AG10803 (cell line): ENCODE measurements at places on chromosomes 6 and 20.
A peak's percentile ranks its signal among the peaks of the same experiment; 100 is the strongest.

- no peak for DNase-seq
These were observed 55.6 kb downstream of the ZNF831 start for GRCh38 chr20:59219211-59219610.

- peak; percentile 33 for DNase-seq
These were observed 172.3 kb upstream of the CDYL start for GRCh38 chr6:4603856-4604369.

DNA sequence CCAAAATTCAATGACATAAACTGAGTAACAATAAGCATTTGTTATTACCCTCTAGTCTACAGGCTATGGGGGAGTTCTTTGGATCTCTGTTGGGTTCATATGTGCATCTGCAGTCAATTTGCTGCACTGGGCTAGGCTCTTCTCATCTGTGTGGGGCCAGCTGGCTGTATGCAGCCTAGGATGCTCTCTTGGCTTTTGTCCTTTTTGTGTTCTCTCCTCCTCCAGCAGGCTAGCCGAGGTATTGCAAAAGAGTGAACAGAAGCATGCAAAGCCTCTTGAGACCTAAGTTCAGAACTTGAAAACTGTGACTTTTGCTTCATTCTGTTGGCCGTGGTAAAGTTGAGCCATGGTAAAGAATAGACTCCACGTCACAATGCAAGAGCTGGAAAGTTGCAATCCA lies 62.8 kb upstream of the FOXO3 start:
- DNase-seq, result peak; percentile 42

- no peak for DNase-seq
These were observed 27.9 kb downstream of the ZNF334 start for GRCh38 chr20:46485431-46485830.

DNA sequence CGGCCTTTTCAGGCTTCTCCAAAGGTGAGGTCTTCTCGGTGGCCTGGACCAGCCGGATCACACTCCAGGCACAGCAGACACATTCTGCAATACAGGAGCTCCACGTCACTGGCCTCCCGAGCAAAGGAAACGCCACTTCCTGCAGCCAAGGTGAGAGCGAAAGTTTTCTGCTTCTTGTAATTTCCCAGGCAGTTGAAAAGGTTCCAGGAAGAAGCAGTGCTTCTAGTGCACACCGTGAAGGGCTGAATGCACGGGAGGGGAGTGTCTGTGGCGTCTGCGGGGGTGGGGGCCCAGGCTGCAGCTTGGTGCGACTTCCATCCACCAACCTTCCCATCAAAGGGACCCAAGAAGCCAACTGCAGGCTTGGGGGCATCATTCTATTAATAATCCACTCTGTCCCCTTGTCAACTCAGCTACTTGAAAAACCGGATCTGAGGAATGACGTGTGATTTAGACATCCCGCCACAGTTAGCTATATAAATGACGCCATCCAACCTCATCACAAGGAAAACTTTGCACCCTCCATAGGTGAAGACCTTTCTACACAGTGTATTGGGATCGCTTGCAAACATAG lies 61.1 kb downstream of the NFATC2 start:
- no peak for DNase-seq

DNA sequence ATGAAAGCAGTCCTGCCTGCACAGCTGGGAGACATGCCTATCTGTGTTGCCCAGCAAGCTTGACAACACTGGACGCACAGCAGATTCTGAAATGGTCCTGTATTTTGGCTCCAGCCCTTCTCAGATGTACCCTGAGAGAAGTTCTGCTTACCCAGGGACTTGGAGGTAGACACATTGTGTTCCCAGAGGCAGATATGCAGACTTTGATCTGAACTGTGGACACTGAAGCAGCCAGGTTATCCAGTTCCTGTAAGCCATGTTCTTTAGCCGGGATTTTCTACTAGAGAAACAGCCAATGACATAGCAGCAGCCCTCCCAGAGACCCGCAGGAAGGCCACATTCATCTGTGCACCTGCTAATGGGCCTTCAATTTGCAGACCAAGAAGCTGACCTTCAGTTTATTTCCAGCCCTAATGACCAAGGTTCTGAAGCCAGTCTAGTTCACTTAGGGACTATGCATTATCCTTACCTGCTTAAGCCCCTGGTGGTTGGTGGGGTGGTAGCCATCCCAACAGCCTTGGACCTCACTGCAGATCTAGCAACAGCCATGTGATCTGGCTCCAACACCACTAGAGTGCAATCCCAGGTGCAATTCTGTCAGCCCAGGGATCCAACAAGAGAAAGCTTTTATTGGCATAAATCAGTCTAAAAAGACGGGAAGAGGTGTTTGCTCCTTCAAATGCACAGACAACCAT lies 134.2 kb downstream of the MEI4 start:
- DNase-seq, result no peak

GRCh38 chr20:35172434-35172806 lies 548 bp downstream of the PROCR start:
- no peak for DNase-seq

DNA sequence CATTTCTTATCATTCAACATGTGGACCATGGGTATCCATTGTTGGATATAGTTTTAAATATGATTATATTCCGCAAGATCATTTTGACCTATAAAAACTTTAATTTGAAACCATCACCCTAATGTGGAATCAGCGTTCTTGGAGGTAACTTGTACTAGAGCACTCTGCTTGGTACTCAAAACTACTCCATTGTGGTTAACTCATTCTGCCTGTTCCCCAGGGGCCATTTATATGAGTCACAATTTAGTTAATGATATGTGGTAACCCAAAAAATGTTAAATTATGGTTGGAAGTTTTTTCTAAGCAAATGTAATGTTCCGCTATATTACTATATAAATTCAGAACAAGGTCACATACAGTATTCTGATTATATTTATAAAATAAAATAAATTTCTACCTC lies 109.3 kb downstream of the TRDN start:
- DNase-seq, result no peak

GRCh38 chr6:55250400-55250799 lies 76.1 kb downstream of the HCRTR2 start:
- no peak for DNase-seq

GRCh38 chr6:133590814-133591213 lies 298.1 kb upstream of the TCF21 start:
- peak; percentile 21 for DNase-seq

DNA sequence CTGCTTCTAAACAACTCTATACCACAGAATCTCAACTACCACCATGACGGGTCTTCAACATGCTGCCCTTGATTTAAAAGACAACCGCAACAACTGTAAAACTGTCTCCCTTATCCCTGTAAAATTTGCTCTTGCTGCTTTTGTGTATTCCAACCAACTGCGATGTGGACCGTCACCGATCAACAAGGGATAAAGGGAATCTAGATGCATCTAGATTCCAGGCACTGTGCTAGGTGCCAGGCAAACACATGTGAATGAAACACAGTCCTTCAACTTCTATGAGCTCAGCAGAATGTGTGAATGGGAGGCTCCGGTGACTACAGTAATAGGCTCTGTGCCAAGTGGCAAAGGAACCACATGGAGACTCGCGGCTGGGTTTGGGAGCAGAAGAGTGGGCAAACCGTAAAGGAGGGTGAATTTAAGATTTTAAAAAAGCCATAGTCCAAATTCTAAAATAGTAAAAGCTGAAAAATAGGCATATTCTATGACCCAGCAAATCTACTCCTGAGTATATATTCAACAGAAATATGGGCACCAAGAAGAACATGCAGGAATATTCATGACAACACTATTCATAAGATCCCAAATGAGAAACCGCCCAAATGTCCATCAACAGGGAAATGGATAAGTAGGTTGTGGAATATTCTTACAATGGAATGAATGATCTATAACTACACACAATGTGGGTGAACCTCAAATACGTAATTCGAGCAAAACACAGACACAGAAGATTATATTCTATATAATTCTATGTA lies 3.7 kb upstream of the PRND start:
- DNase-seq, result no peak

GRCh38 chr6:28225056-28225834 lies at the start of gene ZSCAN9:
Gene ZSCAN9 (plus strand): TSS chr6:28225275. CDS start chr6:28227085, 1,810 bp downstream.
- peak; percentile 86 for DNase-seq

DNA sequence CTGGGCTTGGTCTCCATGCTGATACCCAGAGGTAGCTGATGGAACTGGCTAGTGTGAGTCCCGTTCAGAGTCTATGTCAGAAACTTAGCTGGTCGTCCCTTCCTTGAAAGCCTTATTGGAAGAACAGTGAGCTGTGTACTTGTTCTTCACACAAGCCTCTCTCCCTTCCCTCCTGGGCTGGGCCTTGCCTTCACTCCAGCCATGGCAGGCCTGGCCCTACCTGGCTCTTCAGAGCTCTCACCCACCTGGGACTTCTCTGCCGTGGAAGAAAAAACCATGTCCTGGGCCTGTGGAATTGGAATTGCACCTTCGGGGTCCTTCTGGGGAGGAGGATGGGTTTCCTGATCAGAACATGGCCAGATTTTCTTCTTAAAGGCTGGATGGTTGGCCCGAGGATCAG lies 20.3 kb upstream of the ZNF831 start:
- no peak for DNase-seq

- no peak for DNase-seq
These were observed 207.7 kb downstream of the BTBD9 start for GRCh38 chr6:38432079-38432478.

GRCh38 chr20:61623451-61623850 lies 371.4 kb downstream of the CDH4 start:
- no peak for DNase-seq

DNA sequence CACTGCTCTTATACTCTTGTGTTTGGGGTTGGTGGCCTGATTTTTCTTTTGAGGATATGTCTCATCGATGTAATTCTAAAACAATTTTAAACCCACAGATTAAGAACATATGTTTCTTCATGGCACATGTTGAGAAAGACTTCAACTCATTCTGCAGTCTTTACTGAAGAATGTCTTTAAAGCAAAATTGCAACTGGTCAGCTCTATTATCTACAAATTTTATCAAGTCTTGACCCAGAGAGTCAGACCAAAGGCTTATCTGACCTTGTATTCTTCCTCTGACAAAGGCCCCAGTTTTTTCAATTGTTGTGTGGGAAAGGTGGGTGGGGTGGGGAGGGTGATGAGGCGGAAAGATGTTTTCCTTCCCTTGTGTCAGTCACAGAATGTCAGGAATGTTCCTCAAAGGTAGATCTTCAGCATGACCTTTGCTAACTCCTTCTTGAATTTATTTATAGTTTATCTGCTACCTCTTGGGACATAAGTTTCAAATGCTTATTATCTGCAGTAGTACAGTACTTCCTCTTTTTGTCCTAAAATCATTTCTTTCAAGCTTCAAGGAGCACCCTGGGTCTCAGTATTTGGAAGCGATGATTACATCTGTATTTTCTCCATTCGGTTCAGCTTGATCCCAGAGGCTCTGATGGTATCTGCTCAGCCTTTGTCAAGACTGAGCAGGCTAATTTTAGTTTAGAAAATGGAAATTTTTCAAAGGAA lies 63.2 kb upstream of the TIAM2 start:
- peak; percentile 80 for DNase-seq

DNA sequence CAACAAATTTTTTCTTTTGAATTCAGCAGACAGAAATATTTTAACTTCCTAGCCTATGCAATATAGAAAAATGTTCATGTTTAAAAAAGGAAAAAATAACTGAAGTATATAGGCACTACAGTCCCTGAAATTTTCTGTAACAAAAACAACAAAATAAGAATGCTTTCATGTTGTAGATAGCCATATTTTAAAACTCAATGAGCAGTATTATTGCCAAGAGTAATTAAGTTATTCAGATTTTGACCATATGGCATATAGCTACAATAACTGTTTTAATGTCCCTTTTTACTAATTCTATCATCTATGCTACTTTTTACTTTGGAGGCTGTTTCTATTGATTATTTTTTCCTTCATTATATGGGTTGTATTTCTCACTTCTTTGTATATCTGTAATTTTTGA lies 283.3 kb upstream of the RIMS1 start:
- no peak for DNase-seq

- peak; percentile 95 for DNase-seq
These were observed 250.9 kb upstream of the JAG1 start for GRCh38 chr20:10924644-10925201.

GRCh38 chr20:23283096-23283850 lies 67.3 kb upstream of the NXT1 start:
- DNase-seq, result no peak

GRCh38 chr6:31651602-31652191 lies 764 bp downstream of the BAG6 start:
- DNase-seq, result peak; percentile 81

GRCh38 chr6:3138341-3138740 lies 19.0 kb downstream of the TUBB2A start:
- peak; percentile 50 for DNase-seq

GRCh38 chr20:62797671-62798532 lies 1.6 kb downstream of the MRGBP start:
- DNase-seq, result no peak

DNA sequence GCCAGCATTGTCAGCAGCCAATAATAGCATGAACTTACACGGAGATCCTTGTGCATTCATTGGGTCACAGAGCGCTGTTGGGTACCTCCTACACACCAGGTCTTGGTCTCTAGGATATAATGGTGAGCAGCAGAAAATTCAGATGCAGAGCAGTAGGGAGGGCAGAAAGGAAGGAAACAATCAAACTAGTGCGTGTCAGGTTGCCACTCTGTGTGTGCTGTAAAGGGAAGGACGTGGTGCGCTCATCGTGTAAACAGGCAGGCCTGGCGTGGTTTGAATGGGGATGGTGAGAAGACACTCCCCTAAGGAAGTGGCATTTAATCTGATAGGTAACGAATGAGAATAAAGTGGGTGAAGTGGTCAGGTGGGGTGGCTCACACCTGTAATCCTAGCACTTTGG lies 336.4 kb downstream of the CDH26 start:
- DNase-seq, result no peak
